ENCODE measurements at places on chromosomes 6 and 20.

DNA sequence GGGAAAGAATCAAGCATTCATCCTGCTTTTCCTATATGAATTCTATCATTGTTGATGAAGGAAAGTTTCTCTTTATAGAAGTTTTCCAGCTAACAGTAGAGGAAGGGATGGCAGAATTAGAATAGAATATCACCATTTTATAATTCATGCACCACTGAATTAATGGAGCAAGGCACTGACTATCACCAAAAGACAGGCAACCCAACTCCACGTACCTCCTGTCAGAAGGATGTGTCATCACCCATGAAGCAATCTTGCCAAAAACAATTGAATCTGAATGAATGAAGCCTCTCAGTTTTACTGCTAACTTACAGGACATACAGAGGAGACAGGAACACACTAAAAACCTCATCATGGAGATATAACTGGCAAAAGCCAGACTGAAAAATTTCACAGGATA lies 122.4 kb downstream of the NFATC2 start:
- no peak for DNase-seq

- DNase-seq, result no peak
Observed at GRCh38 chr20:53163486-53163885, 191.3 kb downstream of the TSHZ2 start.

DNA sequence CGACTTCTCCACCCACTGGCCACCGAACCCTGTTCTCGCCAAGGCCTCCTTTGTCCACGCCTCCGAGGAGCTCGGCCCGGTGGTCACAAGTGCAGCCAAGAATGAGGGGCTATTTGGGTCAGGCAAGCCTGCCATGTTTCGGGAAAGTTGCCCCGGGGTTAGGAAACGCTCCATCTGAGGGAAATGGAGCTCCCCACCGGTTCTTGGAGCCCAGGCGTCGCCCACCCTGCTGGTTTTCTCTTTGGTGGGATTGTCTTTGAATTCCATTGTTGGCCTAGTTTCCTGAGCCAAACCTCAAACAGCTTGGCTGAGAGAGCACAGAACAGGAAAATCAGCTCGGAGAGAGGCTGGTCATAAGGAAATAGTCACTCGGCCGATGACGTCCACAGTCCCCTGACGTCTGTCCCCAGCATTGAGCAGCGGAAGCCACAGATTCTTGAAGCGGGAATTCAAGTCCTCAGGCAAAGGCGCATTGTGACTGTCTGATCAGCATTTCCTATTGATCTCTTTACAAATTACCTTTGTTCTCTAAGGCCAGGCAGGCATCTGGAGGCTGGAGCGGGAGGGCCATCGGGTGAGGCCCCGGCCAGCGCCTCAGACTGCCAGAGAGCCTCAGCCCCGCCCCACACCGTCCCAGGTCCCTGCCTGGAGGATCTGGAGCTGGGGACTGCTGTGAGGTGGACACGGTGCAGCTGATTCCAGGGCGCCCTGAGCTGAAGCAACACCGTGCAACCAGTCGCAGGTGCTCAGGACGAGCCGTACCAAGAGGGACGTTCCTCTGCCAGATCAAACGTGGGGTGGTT lies 138.6 kb downstream of the DLL1 start:
- no peak for DNase-seq

DNA sequence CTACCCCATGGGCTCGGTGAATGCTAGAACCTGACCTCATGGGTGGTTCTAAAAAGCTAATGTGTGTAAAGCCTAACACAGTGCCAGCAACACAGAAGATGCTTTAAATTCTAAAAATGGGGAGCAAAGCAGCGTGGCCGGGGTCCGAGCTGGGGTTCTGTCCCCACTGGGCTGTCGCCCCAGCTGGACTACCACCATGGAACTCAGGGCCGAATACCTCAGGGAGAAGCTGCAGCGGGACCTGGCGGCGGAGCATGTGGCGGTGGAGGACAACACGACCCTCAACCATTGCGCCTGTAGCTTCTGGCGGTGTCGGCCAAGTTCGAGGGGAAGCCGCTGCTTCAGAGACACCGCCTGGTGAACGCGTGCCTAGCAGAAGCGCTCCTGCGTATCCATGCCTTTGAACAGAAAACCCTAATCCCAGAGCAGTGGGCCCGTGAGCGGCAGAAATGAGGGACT lies 8.4 kb downstream of the SOX4 start:
- no peak for DNase-seq

GRCh38 chr20:4767084-4767483 lies 45.4 kb downstream of the PRND start:
- no peak for DNase-seq

GRCh38 chr6:108102965-108103364 lies 28.4 kb upstream of the OSTM1 start:
- DNase-seq, result no peak

GRCh38 chr6:134950482-134950881 lies 581 bp upstream of the ALDH8A1 start:
- no peak for DNase-seq

- no peak for DNase-seq
Observed at GRCh38 chr6:63389191-63389844, 69.5 kb upstream of the LGSN start.

DNA sequence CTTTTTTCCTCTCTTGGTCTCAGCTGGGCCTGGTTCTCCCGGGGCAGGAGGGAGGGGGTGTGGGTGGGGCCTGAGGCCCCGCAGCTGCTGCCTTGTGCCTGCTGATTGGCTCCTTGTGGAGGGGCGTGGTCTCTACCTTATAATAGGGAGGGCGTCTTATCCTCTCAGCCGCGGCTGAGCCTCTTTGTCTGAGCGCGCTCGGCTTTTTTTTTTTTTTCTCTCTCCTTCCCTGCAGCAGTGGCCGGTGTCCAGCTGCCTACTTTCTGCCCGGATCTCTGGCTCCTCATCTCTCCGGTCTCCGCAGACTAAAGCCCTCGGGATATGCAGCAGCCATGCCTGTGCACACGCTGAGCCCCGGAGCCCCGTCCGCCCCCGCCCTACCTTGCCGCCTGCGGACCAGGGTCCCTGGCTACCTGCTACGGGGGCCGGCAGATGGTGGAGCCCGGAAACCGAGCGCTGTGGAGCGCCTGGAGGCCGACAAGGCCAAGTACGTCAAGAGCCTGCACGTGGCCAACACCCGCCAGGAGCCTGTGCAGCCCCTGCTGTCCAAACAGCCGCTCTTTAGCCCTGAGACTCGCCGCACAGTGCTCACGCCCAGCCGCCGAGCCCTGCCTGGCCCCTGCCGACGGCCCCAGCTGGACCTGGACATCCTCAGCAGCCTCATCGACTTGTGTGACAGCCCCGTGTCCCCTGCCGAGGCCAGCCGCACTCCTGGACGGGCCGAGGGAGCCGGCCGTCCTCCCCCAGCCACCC lies 11.1 kb downstream of the FAM110A start:
- DNase-seq, result peak; percentile 94

DNA sequence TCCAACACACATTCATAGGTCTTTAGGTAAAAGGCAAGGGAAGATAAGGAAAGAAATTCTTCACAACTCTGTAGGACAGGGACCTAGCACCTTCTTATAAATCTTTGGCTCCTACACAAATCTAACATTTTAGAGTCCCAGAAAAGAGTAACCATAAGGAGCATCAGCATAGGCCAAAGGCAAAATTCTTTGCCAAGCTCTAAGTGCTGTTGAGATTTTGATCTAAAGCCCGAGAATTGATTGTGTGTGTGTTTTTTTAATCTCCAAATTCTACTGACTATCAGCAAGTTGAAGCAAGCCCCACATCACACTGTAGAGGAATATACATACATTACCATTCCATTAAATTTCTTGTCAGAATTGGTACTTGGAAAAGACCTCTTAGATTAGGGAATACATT lies 233.6 kb downstream of the BTBD9 start:
- DNase-seq, result no peak

DNA sequence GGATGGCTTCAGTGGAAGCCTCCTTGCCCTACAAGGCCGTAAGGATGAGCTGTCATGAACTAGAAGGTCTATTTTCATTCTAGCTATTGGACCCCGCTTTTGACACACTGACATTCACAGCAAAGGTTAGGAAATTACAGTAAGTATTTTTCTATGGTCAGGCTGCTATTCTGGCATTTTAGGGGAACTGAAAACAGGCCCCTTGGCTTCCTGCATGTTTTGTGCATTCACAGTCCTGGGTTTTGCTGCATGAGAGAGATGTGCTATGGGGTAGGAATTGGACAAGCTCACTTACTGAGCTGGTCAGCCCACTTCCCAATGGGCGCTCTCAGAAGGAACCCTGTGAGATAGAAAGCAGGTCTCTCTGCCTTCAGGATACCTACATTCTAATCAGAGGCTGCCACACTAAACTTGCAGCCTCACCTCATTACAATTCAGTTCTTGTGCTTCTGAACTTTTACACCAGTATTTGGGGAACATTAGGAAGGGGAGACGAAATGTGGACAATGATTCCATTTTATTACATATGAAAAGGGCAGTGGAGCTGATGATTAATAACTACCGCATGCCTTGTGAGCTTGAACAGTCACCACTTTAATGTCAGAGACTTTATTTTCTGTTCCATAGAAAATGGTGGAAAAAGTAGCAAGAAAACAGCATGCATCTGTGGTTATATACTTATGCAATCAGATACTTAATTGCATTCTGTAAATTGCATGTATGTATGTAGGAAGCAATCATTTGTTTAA lies 86.6 kb upstream of the TAB2 start:
- no peak for DNase-seq

- DNase-seq, result peak; percentile 39
Observed at GRCh38 chr6:144353871-144354314, 68.8 kb downstream of the UTRN start.

DNA sequence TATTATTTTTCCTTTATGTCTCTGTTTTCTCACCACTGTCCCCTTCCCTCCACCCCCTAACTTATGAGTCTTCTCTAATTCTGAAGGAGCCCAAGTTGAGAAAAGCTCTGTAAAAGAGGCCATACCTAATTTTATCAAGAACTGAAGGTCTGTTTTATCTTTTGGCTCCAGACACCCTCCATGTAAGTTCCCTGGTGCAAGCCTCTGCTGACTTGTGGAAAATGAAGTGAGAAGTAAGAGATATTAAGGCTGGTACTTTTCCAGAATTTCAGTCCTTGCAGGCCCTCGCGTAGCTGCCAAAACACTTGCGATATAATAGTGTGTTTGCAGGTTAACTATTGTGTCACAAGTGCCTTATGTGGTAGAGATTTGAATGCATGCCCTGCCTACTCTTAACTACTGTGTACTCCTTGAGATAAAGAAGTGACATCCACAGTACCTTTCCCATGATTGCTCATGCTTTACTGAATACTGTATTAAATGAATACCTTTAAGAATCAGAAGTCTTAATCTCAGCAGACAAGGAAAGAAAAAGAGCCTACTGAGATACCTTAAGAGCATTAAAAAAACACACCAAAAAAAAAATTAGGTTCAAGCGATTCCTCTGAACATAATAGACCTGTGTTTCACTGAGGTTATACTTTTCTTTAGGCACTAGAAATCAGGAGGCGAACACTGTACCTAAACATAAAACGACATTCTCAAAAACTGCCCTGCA lies 143.6 kb upstream of the ZNF184 start:
- no peak for DNase-seq

- DNase-seq, result no peak
Observed at GRCh38 chr20:7967199-7967844, 27.1 kb upstream of the HAO1 start.

- no peak for DNase-seq
Observed at GRCh38 chr6:74585753-74586152, 620.1 kb downstream of the COL12A1 start.

Measured in CD4-positive, alpha-beta T cell treated with Interleukin-6 at 100 ng/mL for 8 hours (primary cell).